Stimulated activated CD4-positive, alpha-beta T cell treated with anti-CD3 and anti-CD28 coated beads, Interleukin-1b, Interleukin-23, amount 100 ng/mL, for 48 hours (primary cell): ENCODE measurements at places on chromosomes 6 and 20.
A peak's percentile ranks its signal among the peaks of the same experiment; 100 is the strongest.

- DNase-seq = no peak
These were observed 48.0 kb downstream of the VAPB start for GRCh38 chr20:58436868-58437645.

DNA sequence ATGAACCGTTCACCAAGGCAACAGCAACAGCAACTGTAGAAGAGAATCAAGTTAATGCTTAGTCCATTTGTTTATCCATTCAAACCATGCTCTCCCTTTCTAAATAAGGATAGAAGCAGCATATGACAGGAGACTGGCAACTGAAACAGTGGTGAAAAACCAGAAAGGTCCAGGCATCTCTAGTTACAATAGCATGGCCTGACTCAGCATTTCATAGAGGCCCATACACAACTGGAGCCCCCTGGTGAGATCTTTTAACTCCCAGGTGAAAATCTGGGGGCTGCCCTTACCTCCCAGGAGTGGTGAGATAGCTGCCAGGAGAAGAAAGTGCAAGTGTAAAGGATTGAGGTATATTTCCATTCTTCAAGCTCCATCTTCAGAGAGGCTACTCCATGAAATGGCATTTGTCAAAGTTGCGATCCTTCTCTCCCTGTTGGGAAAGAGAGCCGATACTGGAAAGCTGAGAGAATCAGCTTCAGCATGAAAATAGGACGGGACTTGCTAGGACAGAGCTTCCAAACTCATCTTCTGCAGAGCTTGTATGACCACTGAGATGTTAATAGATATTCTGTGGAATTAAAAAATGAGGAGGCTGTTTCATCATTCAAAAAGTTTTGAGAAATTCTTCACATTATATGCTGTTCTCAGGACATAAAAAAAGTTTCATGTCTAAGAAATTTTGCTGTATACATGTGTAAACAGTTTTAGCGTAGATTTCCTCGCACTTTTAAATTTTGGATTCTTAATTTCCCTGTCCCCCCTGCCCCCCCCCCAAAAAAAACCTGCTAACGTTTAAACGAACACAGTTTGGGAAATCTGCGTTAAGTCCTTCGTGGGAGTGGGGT is 10.9 kb upstream of the SLC2A12 start:
- DNase-seq = no peak

DNA sequence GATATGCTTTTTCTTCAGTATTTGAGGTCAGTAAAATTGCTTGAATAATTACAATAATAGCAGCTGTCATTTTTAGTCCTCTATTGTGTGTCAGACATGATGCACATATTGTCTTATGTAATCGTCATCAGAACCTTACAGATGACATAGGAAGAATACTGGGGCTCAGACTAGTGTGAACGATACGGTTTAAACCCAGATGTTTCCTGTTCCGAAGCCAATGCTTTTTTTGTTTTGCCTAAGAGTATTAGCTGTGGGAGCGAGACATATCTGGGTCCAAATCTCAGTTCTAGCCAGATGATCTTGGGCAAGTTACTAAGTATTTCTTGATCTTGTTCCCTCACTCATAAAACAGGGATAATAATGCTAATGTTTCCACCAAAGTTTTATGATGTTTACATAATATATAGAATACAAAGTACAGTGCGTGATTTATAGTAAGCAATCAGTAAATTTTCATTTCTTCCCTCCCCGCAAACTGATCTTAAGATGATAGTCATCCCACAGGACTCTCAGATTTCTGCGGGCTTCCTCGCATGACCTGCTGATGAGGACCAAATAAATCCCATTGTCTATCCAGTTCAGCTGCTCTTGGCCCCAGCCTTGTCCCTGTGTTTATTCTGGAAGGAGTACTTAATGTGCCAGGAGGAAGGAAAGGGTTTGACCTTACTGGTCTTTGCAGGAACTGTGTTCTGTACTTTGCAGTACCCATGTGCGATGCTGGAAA is 98.2 kb downstream of the CAP2 start:
- DNase-seq = no peak

DNA sequence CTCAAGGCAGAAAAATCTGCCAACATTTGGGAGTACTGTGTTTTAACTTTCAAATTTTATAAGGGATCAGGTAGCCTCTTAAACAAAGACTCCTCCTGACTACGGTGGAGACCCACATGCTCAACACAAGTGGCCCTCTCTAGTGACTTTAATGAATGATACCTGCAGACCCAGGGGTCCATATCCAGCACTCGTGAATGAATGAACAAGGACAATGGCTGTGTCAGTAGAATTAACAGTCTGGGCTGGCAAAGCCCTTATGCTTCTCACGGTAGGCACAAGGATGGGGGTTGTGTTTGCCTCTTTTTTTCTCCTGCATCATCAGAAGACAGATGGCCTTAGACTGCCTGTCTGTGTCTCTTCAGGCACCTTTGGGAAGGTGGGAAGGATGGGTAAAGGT is 112.6 kb upstream of the TRAF3IP2 start:
- no peak for DNase-seq

- DNase-seq = no peak
These were observed 40.2 kb downstream of the HNF4A start for GRCh38 chr20:44395461-44396340.

DNA sequence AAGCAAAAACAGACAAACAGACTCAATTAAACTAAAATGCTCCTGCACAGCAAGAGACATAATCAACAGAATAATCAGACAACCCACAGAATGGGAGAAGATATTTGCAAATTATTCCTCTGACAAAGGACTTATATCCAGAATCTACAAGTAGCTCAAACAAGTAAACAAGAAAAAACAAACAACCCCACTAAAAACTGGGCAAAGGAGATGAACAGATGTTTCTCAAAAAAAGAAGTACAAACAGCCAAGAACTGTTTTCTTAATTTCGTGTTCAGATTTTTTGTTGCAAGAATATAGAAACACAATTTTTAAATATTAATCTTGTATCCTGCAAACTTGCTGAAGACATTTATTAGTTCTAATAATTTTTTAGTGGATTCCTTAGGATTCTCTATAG is 274.1 kb downstream of the BCKDHB start:
- no peak for DNase-seq

DNA sequence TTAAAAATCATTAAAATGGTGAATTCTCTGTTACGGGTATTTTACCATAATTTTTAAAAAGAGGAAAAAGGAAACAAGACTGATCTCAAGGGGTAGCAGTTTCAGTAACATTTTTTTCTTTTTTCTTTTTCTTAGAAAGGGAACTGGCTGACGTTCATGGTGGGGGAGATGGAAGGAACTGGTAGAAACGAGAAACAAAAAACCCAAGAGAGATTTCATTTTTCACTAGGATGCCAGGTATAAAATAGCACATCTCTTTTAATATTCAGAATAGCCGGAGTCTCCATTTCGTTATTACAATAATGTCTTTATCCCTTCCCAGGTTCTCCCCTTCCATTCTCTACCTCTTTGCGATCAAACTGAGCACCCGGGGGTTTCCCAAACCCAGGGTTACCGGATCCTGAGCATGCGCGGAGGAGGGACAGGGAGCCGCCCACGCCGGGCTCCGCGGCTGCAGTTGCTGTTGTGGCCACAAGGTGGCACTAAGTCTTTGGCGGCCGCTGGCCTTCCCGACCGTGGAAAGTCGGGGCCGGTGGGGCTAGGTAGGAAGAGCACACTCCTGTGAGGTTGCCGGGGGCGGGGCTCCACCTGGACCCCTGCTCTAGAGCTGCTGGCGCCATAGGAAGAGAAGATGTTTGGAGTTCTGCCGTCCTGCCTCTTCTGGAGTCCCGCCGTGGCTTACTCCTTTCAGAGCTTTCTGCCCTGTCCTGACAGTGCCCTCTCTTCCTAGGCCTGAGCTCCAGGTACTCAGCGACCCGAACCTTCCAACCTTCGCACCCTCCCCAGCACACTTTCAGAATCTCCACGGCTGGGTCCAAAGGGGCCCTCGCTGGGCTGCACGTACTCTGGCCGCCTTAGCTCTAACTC is 146.8 kb downstream of the SH3BGRL2 start:
- peak; percentile 87 for DNase-seq

DNA sequence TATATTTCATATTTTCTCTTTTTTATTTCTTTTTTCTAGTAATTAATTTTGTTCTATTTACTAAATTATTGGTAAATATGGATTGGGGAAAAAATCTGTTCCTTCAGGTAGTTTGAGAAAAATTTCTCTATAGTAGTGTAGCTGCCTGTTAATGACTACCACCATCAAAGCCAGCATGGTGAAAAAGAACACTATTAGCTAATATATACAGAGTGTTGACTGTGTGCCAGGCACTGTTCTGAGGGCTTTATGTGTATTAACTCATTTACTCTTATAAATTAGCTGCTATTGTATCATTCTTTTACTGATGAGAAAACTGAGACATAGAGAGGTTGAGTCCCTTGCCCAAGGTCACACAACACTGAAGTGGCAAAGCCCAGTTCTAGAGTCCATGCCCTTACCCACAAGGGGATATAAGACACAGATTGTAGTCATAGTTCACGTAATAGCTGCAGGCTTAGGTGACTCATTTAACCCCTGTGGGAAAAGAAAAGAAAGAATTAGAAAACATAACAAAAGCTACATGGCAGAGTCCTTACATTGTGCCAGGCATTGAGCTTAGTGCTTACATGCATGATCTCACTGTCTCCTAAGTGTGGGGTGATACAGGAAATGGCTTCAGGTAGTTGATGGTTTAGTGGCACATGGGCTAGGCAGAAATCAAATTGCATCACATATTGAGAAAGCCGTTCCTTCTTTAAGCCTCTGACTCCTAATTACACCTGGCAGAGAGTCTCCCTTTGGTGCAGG is 12.2 kb upstream of the AKIRIN2 start:
- DNase-seq = no peak

DNA sequence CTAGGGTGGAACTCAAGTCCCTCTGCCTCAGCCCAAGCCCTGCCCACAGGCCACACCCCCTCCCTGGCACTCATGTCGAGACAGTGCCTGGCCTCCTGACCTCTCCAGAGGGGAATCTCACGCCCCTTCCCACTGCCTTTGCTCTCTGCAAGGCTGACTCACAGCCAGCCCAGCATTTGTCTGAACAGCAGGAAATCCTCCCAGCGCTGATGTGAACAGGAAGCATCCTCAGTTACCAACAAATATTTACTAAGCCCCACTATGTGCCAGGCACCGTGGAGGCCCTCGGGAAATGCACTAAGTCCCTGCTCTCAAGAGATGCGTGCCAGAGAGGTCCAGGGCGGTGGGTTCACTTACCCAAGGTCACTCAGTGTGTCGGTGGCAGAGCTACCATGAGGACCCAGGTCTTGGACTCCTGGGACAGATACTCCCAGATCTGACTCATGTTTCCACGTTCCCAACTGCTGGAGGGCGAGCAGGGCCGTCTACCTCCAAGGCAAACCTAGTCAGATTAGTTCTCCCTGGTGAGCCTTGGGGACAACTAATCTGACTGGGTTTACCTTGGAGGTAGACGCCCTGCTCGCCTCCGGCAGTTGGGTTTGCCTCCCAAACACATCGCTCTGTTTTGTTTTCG is 7.8 kb downstream of the ADA start:
- DNase-seq = no peak

GRCh38 chr6:33272275-33273128 is 627 bp downstream of the RPS18 start:
- DNase-seq = no peak

DNA sequence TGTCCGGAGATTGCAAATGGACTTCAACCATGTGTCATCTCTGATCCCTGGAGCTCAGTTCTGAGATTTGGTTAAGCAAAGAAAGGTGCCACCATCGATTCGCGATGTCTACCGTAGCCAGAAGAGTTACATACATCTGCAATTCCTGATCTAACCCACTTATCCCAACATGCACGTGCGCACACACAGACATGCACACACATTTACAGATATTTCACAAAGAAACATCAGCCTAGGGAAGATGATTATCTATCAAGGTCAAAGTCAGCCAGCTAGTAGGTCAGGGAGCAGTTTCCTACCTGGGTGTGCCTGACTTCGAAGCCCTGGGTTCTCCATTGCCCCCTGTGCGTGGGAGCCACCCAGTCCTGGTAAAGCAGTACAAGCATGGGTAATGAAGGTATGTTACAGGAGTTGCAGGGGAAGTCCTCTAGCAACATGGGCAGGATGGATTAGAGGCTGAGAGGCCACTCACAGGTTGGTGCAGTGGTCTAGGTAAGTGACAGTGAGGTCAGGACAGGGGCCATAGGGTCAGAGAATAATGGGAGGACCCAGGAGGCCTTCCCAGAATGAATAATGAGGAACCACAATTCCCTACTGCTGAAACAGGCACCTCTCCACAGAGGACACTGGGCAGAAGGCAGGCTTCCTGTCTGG is 85.2 kb upstream of the MYL9 start:
- DNase-seq = no peak

DNA sequence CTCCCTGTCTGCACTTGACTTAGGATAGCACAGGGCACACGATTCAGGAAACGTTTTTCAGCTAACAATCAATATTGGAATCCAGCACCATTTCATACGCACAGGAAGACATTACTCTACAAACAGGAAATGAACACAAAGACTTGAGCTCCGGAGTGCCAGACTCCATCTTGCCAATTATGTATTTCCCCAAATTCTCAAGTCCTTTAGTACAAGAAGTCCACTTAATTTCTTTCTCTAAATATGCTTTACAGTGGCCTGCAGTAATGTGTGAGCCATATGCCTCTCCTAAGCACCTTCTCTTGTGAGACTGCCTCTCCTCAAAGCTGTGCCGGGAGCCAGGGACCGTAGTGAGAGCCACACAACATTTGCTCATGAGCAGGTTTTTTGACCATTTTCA is 168.2 kb downstream of the THBS2 start:
- no peak for DNase-seq

DNA sequence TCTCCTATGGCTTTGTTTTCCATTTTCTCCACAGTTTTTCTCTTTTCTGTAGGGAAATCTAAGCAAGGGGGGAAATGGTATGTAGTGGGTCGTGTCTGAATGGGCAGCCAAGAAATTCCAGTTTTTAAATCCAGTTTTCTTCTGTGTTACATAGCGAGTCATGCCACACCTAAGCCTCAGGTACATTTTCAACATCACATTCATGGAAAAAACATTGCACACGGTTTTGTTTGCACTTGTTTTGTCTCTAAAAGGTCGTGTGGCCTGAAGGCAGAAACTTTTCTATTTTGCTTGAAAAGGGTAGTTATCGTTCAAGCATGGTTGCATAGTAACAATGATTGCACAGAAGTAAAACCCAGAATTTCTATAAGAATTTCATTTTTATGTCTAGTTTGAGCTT is 70.5 kb downstream of the MOXD1 start:
- no peak for DNase-seq

DNA sequence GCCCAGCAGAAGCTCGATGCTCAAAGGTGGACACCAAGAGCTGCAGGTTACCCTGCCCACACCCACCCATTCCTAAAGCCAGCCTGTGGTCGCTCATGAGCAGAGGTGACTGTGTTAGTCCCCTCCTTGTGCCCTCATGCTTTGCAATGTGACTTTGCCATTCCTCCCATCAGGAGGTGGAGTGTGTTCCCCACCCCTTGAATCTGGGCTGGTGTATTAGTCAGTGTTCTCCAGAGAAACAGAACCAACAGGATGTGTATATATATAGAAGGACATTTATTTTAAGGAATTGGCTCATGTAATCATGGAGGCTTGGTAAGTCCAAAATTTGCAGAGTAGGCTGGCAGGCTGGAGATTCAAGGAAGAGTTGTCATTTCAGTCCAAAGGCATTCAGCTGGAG is 54.4 kb upstream of the RNF24 start:
- no peak for DNase-seq

GRCh38 chr6:104575536-104575935 is 284.2 kb downstream of the HACE1 start:
- DNase-seq = no peak
